ENCODE measurements at places on chromosomes 3 and 15.

DNA sequence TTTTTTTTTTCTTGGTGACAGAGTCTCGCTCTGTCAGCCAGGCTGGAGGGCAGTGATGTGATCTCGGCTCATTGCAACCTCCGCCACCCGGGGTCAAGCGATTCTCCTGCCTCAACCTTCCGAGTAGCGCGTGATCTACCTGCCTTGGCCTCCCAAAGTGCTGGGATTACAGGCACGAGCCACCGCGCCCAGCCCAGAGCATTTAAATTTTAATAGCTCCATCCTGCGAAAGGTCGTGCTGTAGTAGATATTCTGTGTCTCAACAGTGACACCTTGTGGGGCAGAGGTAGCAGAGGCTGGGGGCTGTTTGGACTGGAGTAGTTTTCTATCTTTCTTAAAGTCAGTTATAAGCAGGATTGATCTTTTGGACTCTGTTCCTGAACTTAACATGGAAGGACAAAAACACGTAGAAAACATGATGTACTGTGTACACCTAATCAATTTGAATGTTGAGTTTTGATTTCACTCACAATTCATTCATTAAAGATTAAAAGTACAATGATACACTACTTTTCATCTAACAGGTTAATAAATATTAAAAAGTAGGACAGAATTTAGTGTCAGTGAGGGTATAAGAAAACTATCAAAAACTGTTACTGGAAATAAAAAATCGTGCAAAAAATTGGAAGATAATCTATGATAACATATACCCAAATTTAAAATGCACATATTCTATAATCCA, 11.0 kb upstream of the PDCD6IP start:
- DNase-seq = peak; percentile 67

DNA sequence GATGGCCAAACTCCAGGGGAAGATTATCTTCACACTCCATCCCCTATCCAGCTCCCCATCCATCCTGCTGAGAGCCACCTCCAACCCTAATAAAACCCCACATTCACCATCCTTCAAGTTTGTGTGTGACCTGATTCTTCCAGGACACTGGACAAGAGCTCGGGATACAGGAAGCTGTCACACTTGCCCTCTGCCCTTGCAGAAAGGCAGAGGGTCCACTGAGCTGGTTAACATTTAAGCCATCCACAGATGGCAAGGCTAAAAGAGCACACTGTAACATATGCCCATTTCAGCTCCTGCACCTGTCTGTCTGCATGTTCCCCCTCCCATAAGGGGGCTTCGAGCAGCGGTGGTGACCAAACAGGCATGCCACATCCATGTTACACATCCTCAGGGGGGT, 29.8 kb downstream of the SETMAR start:
- no peak for DNase-seq

- no peak for DNase-seq
These were observed 18.7 kb upstream of the GADL1 start for GRCh38 chr3:30913176-30913575.

- DNase-seq = no peak
These were observed 25.0 kb downstream of the SCG3 start for GRCh38 chr15:51706291-51706690.

GRCh38 chr3:187292181-187292580, 644 bp upstream of the MASP1 start:
- DNase-seq = no peak

DNA sequence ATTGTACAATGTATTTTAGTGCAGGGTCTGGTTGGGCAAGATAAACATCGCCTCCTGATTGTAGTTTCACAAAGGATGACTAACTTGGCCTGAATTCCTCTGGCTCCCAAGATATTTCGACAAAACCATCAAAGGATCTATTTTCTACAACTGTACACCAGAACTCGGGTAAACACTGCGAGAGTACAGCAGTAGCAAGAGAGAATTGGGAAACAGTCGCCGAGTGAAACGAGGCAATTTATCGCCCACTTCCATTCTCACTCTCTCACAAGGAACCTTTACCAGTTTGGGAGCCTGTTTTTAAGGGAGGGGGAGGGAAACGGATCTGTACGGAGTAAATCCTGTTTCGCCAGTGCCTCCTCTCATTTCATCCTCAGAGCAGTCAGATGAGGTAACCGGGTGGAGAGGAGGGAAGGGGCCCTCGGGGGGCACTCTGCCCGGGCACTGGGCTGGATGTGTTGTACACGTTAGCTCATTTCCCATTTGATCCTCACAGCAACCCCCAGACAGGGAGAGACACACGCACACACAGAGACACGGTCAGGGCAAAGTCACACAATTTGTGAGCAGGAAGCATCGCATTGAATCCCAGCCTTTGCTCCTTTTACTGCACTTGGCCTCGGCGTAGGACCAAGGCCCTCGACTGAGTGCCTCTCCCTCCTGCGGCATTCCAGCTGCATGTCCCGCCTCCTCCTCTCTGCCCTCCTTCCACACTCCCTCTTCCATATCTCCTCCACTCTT, 120.1 kb downstream of the LIPC start:
- peak; percentile 26 for DNase-seq

DNA sequence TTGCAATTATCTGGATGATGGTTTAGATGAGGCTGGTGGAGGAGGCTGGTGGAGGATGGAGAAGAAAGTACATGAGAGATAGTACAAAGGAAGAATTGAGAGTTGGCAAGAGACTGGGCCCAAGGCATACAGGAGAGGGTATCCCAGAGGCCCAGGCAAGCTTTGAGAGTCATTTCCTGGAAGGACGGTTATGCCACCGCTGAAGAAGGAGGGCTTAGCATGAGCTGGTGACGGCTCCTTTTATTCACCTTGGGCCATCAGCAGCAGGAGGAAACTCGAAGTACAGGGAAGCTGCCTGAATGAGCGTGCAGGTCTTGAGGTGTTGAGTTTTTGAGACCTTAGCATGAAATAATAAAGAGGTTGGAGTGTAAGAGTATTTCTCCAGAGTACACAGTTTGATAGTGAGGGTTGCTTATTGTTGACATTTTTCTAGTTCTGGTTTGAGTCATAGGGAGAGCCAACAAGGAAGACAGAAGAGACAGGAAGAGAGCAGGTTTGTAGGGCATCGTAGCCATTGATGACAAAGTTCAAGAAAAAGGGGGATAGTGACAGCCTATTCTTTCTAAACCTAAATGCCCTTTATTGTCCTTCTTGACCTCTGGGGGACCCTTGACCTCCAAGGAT, 13.8 kb downstream of the THSD4 start:
- no peak for DNase-seq

- no peak for DNase-seq
These were observed 21.0 kb upstream of the ALDH1A2 start for GRCh38 chr15:58086491-58086890.

DNA sequence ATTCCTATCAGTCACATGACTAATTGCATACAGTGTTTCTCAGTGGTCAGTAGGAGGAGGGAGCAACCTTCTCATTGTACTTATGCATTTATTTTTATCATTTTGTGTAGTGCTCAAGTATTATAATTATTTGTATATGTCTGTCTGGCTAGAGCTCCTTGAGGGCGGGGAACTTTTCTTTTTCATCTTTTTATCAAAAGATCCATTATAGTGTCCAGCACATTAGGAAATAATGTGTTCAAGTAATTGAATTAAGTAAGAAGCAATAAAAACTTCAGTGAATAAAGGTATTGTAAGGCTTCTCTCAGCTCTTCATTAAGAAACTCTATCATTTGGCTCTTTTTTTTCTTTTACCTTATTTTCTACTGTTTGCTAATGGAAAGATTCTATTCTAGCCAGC, 18.8 kb downstream of the FGF7 start:
- DNase-seq = no peak

DNA sequence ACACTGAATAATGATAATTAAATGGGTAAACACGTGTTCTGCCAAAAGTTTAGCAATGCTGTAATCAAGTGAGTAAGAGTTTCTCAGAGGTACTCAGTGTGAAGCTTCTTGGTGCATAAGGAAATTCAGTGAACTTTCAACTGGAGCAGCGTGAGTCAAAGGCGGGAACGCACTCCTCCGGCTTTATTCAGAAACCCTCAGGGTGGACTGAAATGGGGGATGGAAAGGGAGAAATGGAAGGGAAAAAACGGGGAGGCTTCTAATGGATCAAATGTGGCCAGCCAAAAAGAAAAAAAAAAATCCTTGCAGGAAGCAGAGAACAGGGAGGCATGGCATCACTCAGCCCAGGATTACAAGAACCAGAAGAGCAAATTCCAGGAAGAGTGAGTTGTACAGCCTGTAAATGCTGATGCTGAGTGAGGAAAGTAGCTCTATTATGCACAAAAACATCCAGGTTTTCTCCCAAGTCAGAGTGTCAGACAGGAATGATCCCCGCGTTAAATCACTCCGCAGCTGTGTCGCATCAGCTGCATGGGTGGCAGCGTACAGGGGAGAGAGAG, 85.3 kb downstream of the ASB7 start:
- no peak for DNase-seq

GRCh38 chr15:38002883-38003477, 68.5 kb downstream of the TMCO5A start:
- DNase-seq = peak; percentile 76

DNA sequence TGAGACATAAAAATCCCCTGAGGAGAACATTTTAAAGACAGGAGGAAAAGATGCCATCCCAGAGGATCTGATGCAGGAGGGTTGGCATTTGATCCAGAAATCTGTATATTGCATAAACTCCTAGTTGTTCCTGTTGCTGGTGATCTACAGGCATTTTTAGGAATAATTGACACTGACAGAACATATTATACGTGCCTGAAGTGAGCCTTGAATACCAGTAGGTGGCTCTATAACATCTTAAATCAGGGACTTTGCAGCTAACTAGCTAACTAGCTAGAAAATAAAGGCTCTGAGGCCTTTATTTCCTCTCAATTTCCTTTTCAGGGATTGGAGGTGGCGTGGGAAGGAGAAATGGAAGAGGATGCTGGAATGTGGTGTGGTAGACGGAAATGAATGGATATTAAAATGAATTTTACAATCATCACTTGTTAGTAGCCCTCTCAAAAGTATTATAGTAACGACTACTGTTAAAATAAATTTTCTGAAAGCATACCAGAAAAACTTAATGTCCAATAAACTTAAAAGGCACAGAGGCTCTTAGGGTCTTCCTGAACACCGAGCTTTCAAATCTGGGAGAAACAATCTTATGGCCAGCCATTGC, 73.8 kb upstream of the ZBED2 start:
- DNase-seq = no peak

DNA sequence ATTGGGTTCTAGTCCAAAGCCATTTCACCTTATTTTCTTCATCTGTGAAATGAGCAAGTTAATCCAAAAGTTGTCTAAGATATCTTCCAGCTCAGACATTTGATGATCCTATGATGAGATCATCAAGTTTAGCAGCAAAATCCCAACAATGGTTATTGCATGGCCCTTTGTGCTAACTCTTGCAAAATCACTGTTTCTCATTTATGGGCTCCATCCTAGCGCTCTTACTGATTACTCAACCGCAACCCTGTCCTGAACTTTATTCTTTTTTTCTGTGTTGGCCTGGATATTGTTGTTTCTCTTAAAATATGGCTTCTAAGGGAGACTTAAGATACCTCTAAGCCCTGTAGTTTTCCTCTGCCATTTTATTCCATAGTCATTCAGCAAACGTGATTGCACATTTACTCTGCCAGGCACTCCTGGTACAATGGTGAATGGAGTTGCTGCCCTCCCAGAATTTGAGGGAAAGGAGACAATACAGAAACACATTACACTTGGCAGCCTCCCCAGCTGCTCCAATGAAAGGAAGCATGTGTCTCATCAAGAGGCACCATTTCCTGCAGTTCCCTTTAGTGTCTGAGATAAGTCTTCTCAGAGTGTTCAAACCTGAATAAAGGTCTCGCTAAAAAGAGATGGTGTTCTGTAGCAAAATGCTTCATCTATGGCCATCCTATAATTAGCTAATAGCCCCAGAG, 4.4 kb downstream of the GXYLT2 start:
- DNase-seq = peak; percentile 33

- DNase-seq = peak; percentile 95
These were observed 44.2 kb downstream of the RBPMS2 start for GRCh38 chr15:64731012-64731804.

GRCh38 chr15:80216141-80216540, 35.9 kb downstream of the CTXND1 start:
- no peak for DNase-seq

- DNase-seq = no peak
These were observed 1134.1 kb downstream of the EPHA3 start for GRCh38 chr3:90241481-90241880.

DNA sequence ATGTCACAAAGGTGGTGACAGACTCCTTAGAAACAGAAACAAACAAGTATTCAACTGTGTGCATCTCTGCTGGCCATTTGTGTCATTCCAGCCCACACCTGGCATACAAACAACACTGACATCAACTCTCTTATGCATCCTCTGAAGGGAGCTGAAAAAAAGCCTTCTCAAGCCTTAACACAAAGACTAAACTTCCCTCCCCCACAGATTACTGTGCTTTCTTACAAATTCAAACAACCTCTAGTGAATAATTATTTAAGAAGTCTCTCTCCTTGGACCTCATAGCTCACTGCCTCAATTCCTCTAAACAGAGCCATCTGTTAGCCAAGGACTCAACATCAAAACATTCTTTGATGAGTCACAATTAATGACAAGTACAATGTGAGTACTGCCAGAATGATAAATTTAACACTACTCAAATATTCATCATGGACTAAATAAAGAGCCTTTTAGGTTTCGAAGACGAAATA, 132.1 kb downstream of the WDR76 start:
- no peak for DNase-seq

GRCh38 chr3:53113293-53114010, 16.8 kb downstream of the RFT1 start:
- peak; percentile 91 for DNase-seq

DNA sequence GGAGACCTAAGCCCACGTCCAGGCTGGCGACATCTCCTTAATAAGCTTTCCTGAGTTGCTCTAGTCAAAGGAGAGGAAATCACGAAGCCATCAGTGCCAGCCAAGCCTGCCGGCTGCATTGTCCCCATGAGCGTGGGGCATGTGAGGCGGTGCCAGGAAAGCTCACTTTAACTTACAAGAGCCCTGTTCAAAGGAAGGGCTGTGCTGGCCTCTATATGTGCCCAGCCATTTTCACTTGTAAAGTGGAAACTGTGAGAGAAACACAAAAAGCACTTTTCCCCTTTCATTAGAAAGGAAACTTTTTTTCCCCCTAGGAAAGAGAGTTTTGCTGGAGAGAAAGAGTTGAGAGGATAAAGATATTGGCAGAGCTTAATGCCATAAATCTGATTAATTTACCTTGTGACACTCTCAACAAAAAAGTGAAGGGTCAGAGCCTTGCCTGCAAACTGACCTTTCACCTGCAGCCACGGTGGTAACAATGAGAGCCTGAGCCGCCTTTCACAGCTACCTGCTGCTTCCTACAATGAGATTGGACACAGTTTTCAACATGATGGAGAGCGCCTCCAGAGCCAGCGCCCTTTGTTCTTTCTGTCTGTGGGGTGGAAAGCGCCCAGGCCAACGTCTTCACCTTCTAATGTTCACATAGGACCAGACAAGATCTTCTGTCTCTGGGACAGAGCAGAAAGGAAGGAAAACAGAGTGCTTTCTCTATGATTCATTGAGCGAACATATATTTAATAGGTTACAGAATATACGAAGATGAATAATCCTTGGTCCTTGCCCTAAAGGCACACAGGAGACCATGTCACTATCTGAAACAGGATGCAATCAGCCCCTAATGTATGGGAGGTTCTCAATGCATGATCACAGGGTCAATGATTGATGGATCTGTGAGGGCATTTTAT, 233.1 kb upstream of the HES1 start:
- peak; percentile 75 for DNase-seq

- no peak for DNase-seq
These were observed 14.9 kb upstream of the SHC4 start for GRCh38 chr15:48978638-48979037.

GRCh38 chr3:126903521-126903920, 79.4 kb upstream of the PLXNA1 start:
- no peak for DNase-seq

- DNase-seq = no peak
These were observed 4.5 kb upstream of the ZXDC start for GRCh38 chr3:126480206-126480605.

Data from thyroid gland (tissue), 4 donors.